Stimulated activated CD8-positive, alpha-beta memory T cell treated with anti-CD3 and anti-CD28 coated beads, Interleukin-4, amount 100 ng/mL, for 48 hours (primary cell): ENCODE measurements at places on chromosomes 12 and 14.

DNA sequence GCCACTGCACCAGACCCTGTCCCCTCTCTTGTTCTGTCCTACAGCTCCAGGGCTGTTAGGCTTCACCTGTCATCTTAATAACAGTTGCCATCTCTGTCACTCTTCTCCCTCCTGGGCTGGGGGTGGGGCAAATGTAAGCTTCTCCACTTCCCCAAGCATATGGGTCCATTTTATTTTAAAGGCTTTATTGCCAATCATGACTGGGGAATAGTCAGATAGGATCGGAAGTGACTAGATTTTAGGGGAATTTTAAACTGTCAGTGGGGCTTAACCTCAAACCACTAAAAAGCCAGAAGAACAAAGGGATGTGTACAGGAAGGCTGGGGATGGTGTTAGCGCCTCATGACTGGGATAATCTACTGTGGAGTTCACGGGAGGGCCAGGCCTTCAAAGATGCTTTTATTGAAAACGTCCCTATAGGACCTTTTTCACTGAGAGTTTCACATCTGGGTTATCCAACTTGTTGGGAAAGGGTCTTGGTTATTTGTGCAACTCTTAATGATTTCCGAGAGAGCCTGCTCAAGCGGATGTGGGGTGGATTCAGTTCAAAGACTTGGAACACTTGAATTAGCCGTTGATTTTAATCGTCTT lies 41.6 kb downstream of the CHST11 start:
- DNase-seq = no peak

GRCh38 chr12:53172352-53172751 lies 8.2 kb upstream of the ZNF740 start:
- peak; percentile 14 for DNase-seq

DNA sequence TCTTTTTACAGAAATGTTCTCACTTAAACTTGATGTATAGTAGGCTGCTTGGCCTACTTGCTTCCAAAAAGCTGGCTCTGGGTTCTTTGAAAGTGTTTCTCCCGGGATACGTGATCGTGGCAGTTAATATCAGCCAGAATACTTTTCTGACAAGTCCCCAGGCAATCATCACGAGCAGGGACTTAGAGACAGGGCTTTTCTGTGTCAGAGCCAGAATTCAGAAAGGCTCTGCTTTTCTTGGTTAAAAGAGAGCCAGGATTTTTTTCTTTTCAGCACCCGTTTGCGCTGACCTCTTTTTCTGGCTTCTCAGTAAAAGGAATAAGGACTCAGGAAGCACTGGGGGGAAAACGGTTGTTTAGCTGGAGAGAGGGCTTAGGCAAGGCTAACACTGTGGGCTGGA lies 57.8 kb upstream of the ARHGAP5 start:
- no peak for DNase-seq

DNA sequence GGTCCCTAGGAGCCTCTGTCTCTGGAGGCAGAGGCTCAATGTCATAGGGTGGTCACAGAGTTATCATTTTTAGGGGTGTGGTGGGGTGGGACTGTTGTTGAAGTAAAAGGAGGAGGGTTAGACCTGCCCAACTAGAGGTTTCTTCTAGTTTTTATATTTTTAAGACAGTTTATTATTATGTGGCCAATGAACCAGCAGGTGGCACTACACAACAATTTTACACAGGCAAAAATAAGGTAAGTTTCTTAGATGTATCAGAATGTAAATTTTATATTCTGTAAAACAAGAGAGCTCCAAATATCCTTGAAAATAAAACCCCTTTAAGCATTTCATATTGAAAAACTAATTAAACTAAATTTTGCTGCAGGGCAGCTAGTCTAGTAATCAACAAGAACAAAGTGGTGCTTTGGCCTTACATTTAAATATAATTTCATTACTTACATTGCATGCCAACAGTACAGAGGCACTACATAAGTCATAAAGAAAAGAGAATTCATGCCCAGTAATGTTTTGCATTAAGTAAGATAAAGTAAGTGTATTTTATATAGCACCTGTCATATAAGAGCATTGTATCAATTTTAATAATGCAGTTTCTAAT lies 22.2 kb upstream of the OVCH1 start:
- DNase-seq = peak; percentile 36

DNA sequence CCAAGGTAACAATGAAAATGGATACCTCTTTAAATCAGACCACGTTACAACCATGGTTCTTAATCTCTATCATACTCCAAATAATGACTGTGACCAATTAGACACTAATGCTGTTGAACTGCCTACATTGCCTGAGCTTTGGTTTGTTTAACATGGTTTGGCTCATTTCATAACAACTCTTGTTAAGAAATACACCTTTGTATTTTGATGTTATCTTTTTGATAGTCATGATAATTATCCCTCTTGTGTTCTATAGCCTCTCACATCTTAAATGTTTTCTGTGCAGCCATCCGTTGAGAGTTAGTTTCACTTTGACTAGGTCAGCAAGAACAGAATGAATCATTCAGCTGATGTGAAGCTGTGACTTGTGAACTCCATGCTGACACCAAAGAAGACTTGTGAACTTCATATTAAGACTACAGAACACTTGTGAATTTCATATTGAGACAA lies 75.5 kb upstream of the RERGL start:
- DNase-seq = no peak

GRCh38 chr14:65006261-65006721 lies 19.6 kb downstream of the FNTB start:
- no peak for DNase-seq

DNA sequence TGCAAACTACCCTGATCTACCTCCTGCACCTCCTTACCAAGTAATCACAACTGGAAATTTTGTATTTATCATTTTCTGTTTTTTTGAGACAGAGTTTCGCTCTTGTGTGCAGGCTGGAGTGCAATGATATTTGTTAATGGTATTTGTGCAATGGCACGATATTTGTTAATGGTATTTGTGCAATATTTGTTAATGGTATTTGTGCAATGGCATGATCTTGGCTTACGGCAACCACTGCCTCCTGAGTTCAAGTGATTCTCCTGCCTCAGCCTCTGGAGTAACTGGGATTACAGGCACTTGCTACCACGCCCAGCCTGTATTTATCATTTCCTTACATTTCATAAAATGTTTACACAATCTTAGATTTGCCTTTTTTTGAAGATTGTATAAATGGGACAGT lies 5.7 kb upstream of the NECAP1 start:
- DNase-seq = no peak

DNA sequence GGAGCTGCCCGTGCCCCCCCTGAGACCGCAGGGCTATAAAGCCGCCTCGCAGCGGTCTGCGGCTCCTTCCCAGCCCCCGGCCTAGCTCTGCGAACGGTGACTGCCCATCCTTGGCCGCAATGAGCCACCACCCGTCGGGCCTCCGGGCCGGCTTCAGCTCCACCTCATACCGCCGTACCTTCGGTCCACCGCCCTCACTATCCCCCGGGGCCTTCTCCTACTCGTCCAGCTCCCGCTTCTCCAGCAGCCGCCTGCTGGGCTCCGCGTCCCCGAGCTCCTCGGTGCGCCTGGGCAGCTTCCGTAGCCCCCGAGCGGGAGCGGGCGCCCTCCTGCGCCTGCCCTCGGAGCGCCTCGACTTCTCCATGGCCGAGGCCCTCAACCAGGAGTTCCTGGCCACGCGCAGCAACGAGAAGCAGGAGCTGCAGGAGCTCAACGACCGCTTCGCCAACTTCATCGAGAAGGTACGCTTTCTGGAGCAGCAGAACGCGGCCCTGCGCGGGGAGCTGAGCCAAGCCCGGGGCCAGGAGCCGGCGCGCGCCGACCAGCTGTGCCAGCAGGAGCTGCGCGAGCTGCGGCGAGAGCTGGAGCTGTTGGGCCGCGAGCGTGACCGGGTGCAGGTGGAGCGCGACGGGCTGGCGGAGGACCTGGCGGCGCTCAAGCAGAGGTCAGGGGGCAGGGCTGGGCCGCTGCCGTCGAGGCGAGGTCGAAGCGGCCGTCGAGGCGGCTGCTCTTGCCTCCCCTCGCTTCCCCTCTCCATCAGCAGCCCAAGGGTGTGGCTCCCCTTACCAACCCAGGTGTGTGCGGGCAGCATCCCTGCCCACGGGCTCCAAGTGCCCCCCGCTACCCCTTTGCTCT lies at the start of gene PRPH:
Gene PRPH, plus strand, starts transcription at position 66 of the 855 bp plus-strand sequence. Its CDS starts 54 bp downstream, at position 120.
- DNase-seq = no peak

GRCh38 chr12:128339126-128339520 lies 72.2 kb downstream of the TMEM132C start:
- no peak for DNase-seq

GRCh38 chr14:66140213-66140918 lies 345.8 kb upstream of the CCDC196 start:
- DNase-seq = no peak

- DNase-seq = no peak
Observed at GRCh38 chr14:29355331-29355730, 572.3 kb downstream of the PRKD1 start.

DNA sequence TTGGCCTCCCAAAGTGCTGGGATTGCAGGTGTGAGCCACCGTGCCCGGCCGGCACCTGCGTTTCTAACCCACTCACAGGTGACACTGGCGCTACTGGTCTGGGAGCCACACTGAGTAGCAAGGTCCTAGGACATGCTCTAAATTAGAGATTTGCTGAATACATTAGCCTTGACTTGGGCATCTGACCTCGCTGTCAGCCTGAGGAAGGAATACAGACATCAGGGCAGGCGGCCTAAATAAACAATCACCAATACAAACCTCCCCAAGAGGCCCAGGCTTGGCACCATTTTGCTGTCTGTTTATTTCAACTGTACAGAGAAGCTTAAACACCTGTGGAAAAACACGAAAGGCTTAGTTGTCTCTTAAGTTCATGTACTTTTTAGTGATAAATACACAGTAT lies 27.5 kb downstream of the P2RX4 start:
- DNase-seq = no peak

GRCh38 chr12:116916122-116916521 lies 5.4 kb downstream of the FBXW8 start:
- no peak for DNase-seq

DNA sequence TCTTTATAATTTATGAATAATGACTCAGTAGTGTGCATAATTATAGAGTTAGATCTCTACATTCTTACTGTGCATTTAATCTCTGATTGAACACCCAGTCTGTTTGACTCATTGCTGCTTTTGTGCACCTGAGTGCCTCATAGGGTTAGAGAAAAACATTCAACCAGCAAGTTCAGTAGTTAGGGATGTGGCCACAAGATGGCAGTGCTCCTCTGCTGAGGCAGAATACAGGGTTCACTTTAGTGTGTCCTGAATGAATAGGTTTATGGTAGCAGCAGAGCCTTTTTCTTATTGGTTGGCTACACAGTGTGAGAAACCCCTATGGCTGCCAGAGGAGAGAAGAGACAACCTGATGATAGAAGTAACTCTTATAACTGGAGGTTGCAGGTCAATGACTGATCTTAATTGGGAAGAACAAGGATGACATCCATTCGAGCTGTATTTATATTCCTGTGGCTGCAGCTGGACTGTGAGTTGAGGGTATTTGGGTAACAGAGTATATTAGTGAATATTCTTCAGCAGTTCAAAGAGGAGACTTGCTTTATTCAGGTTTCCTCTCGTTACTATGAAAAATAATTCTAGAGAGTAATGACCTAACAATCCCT lies 194.9 kb upstream of the OR4E1 start:
- peak; percentile 85 for DNase-seq

GRCh38 chr14:21109377-21110138 lies 8.7 kb downstream of the TMEM253 start:
- peak; percentile 61 for DNase-seq

DNA sequence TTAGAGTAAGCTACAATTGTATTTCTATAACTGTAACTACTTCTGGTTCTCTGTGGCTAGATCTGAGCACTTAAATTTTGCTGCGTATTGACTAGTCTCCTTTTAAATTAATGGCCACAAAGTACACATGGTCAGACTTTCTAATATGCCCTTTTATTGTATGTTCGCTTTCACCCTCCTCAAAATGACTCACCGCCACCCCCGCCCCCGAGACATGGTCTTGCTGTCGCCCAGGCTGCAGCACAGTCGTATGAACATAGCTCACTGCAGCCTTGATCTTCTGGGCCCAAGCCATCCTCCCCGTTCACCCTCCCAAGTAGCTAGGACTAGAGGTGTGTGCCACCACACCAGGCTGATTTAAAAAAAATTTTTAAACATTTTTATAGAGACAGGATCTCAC lies 11.8 kb downstream of the MTERF2 start:
- no peak for DNase-seq

GRCh38 chr14:56322531-56322930 lies 204.3 kb downstream of the PELI2 start:
- DNase-seq = no peak

DNA sequence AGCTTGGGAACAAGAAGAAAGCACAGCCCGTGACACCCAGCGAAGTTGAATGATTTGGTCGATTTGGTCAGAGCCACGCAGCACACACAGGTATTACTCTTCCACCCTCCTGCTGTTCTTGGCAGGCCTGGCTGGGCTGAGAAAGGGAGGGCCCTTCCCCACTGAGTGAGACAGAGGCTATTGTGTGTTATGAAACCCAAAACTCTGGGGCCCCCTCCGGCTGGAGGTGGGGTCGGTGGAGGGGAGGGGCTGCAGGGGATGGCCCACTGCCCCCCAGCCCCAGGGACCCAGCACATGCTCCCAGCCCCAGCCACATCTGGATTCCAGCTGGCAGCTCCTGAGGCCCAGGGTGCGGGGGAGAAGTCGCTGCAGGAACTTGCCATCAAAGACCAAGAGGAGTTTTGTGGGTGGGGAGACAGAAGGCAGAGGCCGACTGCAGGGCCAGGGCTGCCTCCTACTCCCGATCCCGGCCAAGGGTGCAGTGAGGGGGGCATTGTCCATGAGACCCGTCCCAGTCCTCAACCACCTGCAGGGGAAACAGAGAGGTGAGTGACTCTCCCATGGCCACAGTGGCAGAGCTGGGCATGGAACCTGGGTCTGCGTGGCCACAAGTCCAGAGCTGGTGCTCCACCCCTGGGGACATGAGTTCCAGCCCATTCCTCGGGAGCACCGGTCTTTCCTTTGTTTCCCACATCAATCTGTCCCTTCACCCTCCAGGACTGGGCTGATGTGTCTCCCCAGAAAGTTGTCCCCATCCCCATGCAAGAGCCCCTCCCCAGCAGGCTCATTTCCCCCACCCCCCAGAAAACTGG lies 8.7 kb downstream of the TMEM119 start:
- DNase-seq = no peak

- DNase-seq = no peak
Observed at GRCh38 chr12:52202361-52203078, 10.7 kb upstream of the KRT80 start.

- DNase-seq = no peak
Observed at GRCh38 chr14:36021030-36021422, 155.5 kb downstream of the PTCSC3 start.

GRCh38 chr12:110932046-110932445 lies 11.7 kb upstream of the MYL2 start:
- no peak for DNase-seq

DNA sequence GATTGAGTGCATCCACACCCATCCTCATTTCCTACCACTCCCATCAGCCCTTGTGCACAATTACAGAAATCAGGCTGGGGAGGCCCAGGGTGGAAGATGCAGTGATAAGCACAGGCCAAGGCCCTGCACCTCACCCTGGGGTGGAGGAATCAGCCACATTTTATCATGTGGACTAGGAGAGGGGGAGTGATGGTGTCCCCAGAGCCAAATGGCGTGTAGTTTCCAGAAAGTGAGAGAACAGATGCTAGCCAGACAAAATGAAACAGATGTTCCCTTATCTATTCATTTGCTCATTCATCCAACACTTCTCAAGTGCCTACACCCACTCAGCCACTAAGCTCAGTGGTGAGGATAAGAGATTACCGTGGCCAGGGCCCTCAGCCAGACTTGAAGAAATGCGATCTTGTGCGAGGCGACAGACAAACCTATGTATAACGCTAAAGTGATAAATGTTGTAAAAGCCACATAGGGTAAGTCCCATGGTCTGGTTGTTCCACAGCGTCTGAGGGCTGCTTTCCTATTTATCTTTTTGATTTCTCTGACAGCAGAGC lies 93.6 kb downstream of the STAB2 start:
- DNase-seq = peak; percentile 50

- DNase-seq = peak; percentile 36
Observed at GRCh38 chr12:76274420-76275083, 73.7 kb downstream of the BBS10 start.
